ENCODE measurements at places on chromosomes 2 and 18.
A peak's percentile ranks its signal among the peaks of the same experiment; 100 is the strongest.

DNA sequence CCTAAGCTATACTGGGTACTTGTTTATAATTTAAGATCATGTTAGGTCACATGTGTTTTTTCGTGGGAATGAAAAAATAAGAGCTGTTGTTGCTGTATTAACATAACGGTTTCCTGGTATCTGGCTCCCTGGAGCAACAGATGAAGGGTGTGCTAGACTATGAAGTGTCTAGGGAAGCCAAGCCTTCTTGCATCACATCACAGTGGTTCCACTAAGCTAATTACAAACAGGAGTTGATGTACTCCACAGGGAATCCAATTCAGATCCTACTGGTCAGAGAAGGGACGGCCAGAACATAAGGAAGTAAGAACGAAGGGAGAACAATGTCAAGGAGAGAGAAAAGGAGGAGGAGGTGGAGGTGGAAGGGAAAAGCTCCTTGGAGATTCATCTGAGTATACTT is 193.0 kb upstream of the CYP26B1 start:
- peak; percentile 61 for DNase-seq

DNA sequence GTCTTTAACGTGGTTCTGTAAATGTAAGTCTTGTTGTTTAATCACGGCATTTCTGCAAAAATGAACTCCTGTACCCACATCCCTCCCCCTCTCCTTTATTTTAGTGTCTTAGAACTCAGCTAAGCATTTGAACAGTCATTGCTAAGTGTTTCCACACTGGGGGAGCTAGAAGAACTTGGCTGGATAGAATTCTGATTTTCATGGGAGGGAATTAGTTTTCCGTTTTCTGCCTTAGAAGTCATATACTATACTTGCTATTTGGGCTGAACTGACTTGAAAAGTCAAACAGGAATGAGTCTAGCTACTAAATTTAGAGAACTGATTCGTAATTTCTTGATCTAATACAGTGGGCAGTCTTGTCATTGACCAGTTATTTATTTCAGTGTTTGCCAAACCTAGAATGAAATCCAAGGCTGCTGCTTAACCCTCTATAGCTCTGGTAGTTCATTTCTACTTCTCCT is 61.1 kb downstream of the FMNL2 start:
- peak; percentile 65 for DNase-seq

DNA sequence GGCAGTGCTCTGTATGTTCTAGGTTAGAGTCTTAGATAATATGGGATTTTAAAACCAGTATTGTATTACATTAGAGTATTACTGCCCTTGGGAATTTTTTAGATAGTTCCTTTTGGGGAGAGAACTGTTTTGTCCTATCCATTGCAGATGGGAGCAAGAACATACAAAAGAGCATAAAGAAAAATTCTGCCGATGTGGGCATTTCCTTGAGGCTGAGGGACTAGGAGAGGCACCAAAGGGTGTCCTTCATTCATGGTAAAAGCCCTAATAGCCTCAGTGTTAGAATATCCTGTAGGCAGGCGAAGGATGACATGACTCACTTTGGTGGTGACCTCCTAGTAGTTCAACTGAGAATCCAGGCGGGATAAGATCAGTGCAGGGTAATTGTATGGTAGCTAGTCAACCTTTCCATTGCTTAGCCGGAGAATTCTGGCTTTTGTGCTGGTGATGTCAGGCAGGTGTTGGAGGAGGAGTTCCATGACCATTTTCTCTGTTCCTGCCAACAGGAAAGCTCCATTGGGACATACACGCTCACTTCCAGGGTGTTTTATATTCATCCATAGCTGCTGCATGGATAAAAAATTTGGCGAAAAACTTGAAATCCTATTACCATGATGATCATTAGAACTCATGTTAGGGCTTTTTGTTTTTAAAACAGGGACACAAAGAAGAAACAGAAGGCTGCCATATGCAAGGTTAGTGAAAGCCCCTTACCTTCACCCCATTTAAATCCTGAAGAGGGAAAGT is 28.1 kb downstream of the EPAS1 start:
- DNase-seq = no peak

DNA sequence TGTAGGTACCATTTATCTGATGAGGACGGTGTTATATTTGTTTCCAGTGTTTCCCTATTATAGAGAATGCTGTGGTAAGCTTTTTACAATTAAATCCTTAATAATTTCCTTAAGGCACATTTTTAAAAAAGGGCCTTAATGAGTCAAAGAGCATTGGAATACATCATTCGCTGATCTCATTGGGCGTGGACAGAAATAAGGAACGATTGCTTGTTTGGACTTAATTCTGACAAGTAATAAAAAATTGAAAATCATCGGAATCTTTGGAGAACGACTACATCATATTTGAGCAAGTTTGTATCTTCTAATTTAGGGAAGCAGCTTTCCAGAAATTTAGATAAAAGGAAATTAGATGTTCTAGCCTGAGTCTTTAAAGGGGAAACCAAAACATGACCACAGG is 11.3 kb downstream of the AGPS start:
- DNase-seq = peak; percentile 50

DNA sequence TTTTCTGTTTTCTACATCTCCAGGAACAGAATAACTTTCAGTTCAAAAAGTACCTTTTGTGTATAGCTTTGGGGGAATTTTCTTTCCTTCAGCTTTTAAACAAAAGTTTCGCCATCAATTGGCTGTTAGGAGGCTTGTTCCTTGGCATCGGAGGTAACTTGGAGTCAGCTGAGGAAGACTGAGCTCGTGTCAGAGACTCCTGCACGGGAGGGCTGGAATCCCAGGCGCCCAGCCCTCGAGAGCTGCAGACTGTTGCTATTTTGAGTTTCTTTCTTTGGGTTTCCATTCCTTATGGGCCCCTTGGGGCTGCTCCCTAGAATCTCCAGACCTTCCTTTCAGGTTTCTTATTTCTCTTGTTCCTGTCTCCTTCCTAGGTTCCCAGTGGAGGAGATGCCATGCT is 8.1 kb downstream of the EMILIN2 start:
- peak; percentile 46 for DNase-seq

DNA sequence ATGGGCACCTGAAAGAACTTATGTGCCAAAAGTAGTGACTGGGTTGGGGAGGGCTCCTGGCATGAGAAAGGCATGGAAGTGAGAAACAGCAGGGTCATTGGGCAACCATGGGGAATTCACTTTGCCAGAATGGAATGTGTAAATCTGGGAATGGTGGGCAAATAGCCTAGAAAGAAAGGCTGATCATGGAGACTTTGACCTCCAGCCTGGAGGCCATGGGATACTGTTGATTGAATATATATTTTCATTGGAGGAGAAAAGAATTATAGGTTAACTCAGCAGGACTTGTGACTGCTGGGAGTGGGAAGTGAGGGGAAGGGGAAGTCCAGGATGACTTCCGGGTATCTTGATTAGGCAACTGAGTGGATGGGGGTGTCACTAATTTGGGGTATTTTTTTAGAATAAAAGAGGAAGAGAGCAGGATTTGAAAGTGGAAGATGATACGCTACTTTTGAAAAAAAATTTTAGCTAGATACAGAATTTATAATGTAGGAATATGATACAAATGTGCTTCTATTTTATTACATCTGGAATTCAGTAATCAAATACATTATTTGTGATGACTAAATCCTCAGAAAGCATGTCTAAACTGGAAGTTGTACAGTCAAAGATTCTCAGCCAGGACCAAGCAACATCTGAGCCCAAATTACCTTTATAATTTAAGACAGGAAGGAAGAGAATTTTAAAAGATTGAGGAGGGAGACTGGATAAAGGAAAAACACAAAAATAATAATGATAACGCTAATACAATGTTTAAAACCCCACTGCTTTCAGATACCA is 116.2 kb downstream of the GATA6 start:
- no peak for DNase-seq

- no peak for DNase-seq
Measured at GRCh38 chr2:113229795-113230194, 48.9 kb downstream of the PAX8 start.

DNA sequence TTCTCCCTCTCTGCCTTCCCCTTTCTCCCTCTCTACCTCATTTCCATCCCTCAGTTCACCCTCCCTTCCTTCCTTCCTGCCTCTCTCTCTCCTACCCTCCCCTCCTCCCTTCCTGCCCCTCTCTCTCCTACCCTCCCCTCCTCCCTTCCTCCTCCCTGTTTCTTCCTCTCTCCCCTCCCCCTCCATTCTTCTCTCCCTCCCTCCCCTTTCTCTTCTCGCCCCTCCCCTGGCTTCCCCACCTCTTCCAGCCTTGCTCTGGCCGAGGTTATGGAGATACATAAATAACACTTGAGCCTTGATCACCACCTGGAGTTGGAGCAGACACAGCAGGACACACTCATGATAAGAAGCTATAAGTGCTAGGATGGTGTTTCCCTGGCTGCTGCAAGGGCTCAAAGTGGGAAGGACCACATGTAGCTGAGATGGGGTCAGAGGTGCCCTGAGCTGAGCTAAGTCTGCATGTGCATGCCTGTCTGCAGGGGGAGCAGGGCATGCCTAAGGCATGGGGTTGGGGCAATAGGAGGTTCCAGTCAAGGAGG is 326.1 kb upstream of the HS6ST1 start:
- no peak for DNase-seq

DNA sequence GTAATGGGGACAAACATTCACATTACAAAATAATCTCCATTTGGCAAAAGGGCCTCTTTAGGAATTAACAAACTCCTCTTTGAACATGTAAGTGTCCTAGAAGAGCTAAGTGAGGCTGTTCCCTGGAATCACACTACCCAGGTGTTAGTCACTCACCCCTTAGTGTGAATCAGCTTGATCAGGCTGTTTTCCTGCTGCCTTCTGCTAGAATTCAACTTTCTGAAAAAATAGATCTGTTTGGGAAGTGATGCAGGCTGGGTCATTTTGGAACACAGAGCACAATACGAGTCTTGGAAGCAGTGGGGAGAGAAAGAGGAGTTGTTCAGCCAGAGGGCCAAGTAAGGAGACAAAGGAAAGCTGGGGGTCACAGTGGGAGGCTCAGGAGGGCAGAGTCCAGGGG is 40.0 kb downstream of the TTC32 start:
- peak; percentile 20 for DNase-seq

DNA sequence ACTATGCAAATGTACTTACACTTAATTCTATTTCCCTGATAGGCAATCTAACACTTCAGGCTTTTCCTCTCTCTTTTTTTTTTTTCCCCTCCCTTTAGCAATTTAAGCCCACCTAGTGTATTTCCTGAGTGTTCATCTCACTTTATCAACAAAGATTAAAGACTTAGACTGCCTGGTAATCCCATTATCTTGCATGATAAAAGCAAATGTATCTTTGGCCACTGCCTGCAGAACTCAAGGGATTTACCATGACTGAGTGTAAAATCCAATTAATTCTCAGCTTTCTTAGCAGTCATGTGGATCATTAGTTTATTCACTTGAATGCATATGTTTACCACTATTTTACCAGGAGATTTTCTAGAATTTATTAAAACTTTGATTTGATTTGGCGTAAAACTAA is 1102.2 kb upstream of the GYPC start:
- no peak for DNase-seq

- DNase-seq = peak; percentile 19
Measured at GRCh38 chr2:61537277-61537949, 743 bp downstream of the XPO1 start.

DNA sequence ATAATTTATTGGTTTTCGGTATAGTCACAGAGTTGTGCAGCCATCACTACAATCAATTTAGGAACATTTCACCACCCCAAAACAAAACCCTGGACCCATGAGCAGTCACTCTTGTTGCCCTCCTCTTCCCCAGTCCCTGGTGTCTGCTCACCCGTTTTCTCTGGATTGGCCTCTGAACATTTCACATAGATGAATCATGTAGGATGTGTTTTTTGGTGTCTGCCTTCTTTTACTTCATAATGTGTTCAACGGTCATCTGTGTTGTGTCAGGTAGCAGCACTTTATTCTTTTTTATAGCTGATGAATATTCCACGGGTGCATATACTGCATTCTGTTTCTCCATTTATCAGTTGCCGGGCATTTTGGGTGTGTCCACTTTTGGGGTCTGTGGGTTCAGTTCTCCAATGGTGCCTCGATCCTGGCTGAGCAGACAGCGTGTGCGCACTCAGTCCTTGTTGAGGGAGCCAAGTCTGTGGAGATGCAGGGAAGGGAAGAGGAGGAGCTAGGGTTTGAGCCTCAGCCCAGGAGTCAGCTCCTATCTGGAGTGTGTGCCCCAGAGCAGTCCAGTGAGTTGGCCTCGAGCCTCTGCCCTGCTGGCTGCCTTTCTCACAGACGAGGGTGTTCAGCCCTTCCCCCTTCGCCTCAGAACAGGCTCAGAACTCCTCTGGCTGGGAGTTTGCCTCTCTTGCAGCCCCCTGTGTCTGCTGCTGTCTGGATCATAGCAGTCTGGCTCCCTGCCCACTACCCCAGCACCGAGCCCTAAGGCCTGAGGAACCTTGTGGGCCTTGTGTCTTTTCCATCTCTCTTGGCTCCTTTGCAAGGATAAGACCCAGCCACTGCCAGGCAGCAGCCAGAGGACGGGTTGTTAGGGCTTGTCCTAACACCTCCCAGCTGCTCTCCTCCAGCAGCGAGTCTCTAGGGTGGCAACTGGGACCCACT is 18.0 kb downstream of the C2orf74 start:
- DNase-seq = peak; percentile 53

DNA sequence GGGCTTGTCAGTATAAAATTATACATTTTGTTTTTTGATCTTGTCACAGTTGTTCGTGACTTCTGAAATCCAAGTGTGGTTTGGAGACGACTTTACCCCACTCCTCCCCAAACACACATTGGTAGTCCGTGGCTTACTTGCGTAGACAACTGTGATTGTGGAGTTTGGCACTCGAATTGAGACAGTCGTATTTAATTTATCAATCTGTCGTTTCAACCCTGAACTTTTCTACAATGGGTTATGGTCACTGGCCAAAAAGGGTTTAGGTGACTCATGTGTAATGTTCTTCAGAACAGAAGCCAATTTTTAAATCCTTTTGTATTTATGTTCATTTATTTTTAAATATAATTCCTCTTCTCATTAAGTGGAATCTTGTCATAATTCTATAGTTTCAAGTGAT is 129.9 kb downstream of the SPTBN1 start:
- DNase-seq = no peak

- no peak for DNase-seq
Measured at GRCh38 chr2:133608291-133608690, 40.0 kb upstream of the NCKAP5 start.

DNA sequence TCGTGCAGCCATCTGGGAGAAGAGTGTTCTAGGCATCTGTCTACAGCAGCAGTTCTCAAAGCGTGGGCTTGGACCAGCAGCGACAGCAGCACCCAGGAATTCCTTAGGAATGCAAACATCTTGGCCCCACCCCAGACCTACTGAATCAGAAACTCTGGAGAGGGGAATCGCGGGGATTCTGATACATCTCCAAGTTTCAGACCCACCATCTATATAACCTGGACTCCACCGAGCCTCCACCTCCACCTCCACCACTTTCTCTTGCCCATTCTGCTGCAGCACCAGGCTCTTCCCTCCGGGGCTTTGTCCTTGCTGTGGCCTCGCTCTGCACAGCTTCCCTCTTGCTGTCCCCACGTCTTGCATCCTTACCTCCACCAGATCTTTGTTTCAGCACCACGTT is 256.4 kb downstream of the BCL2 start:
- peak; percentile 44 for DNase-seq

DNA sequence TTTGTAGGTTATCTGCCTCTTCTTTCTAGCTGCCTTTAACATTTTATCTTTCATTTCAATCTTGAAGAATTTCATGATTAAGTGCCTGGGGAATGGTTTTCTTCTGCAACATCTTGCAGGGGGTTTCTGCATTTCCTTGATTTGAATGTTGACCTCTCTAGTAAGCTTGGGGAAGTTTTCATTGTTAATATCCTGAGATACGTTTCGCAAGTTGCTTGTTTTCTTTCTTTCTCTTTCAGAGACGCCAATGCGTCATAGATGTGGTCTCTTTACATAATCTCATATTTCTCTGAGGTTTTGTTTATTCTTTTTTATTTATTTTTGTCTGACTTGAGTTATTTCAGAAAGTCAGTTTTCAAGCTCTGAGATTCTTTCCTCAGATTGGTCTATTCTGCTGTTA is 225.7 kb downstream of the XIRP2 start:
- DNase-seq = no peak
